ENCODE measurements at places on chromosomes 3 and 15.

GRCh38 chr3:128173200-128173599, 19.9 kb downstream of the EEFSEC start:
- no peak for DNase-seq

- no peak for DNase-seq
Observed at GRCh38 chr15:90760661-90761232, 43.6 kb downstream of the BLM start.

DNA sequence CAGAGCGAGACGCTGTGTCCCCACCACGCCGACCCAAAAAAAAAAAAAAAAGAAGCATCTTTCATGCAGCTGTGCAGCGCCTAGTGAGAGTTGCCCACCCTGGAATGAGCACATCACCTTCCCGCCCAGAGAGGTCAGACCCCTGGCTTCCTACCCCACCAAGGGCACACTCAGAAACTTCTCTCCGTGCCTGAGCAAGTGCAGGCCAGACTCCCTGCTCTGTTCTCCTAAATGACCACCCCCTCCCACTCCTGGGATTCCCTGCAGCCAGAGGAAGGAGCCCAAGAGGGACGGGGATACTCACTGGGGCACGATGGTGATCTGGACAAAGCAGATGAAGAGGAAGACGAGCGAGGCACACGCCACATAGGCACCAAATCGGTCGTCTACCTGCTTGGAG, 116.0 kb downstream of the SEC22A start:
- DNase-seq: no peak

DNA sequence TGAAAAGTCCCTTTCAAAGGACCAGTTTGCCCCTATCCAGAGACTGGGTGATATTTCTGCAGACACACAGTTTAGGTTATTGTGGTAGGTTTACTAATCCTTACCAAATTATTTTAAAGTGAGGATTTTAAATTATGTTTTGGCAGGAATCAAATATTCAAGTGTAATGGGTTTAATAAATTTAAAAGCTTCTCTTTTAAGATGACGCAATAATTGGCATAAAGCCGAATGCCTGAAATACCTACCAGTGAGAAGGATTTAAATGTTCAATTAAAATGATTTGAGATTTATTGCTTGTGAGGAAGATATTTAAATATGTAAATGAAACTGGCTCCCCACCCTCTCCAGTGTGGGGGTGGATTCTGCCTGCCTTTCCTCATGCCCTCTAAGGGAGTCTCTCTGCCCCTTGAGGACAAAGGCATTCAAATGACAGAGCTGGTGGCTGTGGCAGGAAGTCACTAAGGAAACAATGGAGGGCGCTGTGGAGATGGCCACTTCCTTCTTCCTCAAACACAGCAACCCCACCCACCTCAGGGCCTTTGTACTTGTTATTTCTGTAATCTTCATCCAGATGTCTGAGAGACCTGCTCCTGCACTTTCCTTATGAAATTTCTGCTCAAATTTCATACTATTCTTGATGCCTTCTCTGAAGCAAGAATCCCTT, 131.7 kb downstream of the TNIK start:
- peak; percentile 15 for DNase-seq

GRCh38 chr3:45554006-45554666, 40.4 kb upstream of the LIMD1 start:
- no peak for DNase-seq

DNA sequence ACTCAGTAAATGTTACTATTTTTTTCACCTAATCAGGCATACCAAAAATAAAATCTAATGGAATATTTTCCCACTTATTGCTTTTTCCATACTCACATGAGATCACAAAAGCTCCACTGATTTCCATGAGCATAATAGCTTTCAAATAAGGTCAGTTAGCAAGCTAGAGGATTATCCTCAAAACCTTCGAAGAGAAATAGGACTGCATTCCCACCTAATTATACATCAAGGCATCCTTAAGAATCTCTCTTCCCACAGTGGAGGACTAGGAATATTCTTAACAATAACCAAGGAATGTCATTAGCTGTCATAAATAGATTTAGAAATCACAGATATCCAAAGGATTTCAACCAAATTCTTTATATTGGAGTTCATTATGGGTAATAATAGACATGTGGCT, 127.9 kb upstream of the STT3B start:
- no peak for DNase-seq

DNA sequence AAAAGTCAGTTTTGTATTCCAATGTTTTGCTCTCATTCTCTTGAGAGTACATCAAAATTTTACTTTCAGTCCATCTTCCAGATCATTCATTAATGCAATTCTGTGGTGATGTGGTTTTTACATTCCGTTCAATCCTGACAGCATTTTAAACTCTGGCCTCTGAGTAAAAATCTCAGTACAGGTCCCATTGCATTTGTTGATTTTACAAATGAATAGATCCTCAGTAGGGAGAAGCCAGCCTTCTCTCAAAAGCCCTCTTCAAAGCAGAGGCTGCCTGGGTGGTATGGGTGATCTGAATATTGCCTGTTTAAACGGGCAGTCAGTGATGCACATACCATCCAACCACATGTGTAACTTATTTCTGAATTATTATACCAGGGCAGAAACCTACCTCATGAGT, 72.5 kb upstream of the TSC22D2 start:
- DNase-seq: no peak

GRCh38 chr3:39809181-39809994, at the start of gene MYRIP:
Gene MYRIP, plus strand, starts transcription at chr3:39809609. Its CDS starts 91,208 bp downstream, at chr3:39900817.
- DNase-seq: peak; percentile 31

GRCh38 chr3:108102420-108103039, 11.7 kb upstream of the CD47 start:
- no peak for DNase-seq
